Aorta (tissue), 5 donors: ENCODE measurements at places on chromosomes 7 and 10. TPM values are rescaled to one million over a fixed set of nuclear protein-coding genes. Genes with fewer than 3 reads are reported as not detected.
A peak's percentile ranks its signal among the peaks of the same experiment; 100 is the strongest.

DNA sequence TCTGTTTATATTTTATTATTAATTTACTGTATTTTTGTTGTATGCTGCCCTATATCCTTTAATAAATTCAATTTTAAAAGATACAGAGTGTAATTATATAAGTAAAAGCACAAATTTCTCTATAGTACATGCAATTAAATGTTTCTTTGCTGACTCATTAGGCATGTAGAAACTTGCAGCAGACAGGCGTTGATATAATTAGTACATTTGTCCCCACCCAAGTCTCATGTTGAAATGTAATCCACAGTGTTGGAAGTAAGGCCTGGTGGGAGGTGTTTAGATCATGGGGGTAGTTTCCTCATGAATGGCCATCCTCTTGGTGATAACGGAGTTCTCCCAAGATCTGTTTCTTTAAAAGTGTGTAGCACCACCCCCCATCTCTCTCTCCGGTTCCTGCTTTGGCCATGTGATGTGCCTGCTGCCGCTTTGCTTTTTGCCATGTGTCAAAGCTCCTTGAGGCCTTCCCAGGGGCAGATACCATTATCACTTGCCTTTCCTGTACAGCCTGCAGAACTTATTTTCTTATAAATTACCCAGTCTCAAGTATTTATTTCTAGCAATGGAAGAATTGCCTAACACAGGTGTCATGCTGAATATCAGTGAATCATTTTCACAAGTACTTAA lies 63.7 kb downstream of the TSPAN12 start:
- DNase-seq, result no peak
- no peak overlapping the region for H3K27ac ChIP-seq
- H3K27me3 ChIP-seq, result no peaks in the 10 kb centered on the region
- no peaks in the 10 kb centered on the region for H3K36me3 ChIP-seq
- H3K4me1 ChIP-seq, result no peaks in the 10 kb centered on the region

DNA sequence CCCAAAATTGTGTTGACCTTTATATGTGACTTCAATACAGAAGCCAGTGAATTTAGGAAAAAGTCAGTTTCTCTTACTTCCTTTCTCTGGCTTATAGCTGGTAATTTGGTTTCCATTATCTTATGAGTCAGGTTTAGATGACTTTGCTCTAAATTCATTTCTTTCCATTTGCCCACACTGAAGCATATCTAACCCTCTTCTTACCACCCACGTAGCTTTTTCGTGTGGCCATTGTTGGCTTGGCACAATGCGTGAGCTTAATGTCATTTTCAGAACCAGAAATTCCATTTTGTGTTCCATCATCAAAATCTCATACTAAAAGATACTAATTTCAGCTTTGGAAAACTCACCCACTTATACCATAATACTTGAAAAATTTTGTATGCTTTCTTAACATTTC lies 271.2 kb downstream of the INHBA start:
- no peak for DNase-seq
- no peaks in the 10 kb centered on the region for H3K27me3 ChIP-seq
- no peak overlapping the region for H3K4me3 ChIP-seq
- no peak overlapping the region for H3K27ac ChIP-seq
- H3K36me3 ChIP-seq, result no peaks in the 10 kb centered on the region

Gene PODXL
- total RNA-seq, result 27.3 TPM

- H3K4me3 ChIP-seq, result no peak overlapping the region
- no peaks in the 10 kb centered on the region for H3K4me1 ChIP-seq
- DNase-seq, result peak; percentile 67
- H3K36me3 ChIP-seq, result no peaks in the 10 kb centered on the region
Observed at GRCh38 chr7:32318300-32319011, 171.7 kb downstream of the LSM5 start.

Gene NRBF2
- 17.5 TPM for total RNA-seq

Gene PHKG1
- 4.6 TPM for total RNA-seq

- H3K27me3 ChIP-seq, result no peaks in the 10 kb centered on the region
- H3K4me1 ChIP-seq, result no peaks in the 10 kb centered on the region
- no peak overlapping the region for H3K4me3 ChIP-seq
- no peaks in the 10 kb centered on the region for H3K36me3 ChIP-seq
Observed at GRCh38 chr7:64999165-65000004, 7.1 kb downstream of the ERV3-1 start.

DNA sequence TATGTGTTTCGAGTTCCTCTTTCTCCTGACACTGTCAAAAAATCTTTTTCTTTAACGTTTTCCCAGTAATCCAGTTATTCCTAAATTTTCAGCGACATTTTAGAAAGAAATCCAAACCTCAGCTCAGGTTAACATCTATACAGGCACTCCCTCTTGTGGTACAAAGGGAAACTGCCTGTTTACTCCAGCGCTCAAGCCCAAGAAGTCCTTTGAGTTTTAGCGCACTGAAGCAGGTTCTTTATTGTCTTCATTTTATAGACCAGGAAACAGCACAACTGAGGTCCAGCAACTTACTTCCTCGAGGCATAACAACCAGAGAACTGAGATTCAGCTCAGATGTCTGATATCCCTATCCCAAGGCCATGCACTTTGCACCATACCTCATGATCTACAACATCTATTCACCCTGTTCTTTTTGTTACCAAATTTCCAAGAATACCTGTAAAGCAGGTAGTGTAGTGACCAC lies 287.2 kb upstream of the MKLN1 start:
- H3K27me3 ChIP-seq, result no peaks in the 10 kb centered on the region
- H3K4me3 ChIP-seq, result no peak overlapping the region
- H3K27ac ChIP-seq, result no peak overlapping the region
- H3K4me1 ChIP-seq, result no peaks in the 10 kb centered on the region
- no peaks in the 10 kb centered on the region for H3K36me3 ChIP-seq

GRCh38 chr10:73206385-73206784 lies 38.5 kb downstream of the FAM149B1 start:
- no peaks in the 10 kb centered on the region for H3K4me1 ChIP-seq
- no peak overlapping the region for H3K4me3 ChIP-seq
- H3K36me3 ChIP-seq, result no peaks in the 10 kb centered on the region
- DNase-seq, result no peak
- no peak overlapping the region for H3K27ac ChIP-seq

Gene TBC1D12
- 10.9 TPM for total RNA-seq

- no peak overlapping the region for H3K4me3 ChIP-seq
- no peaks in the 10 kb centered on the region for H3K36me3 ChIP-seq
- no peaks in the 10 kb centered on the region for H3K27me3 ChIP-seq
- no peak overlapping the region for H3K27ac ChIP-seq
- DNase-seq, result no peak
Observed at GRCh38 chr10:64468219-64468618, 947.0 kb downstream of the REEP3 start.

- H3K4me3 ChIP-seq, result no peak overlapping the region
- no peak for DNase-seq
- no peak overlapping the region for H3K27ac ChIP-seq
- no peaks in the 10 kb centered on the region for H3K27me3 ChIP-seq
- H3K36me3 ChIP-seq, result no peaks in the 10 kb centered on the region
Observed at GRCh38 chr7:152588350-152588749, 87.6 kb downstream of the XRCC2 start.

DNA sequence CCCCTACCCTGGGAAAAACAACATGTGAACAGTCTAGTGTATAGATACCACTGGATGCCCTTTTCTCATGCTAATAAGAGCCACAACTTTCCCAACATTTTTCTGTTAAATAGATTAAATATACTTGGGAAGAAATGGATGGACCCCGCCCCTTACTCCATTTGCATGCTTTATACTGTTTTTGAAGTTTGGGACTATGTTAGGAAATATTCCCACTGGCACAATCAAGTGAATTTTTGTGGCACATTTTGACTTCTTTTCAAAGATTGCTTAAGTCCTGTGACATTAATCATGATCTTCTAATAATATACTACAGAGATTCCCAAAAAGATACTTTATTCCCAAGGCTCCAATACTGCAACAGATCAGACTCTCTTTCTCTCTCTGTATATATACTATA lies 216.6 kb downstream of the TWIST1 start:
- no peak overlapping the region for H3K4me3 ChIP-seq
- no peak overlapping the region for H3K27ac ChIP-seq
- H3K27me3 ChIP-seq, result no peaks in the 10 kb centered on the region

- H3K27me3 ChIP-seq, result peaks cover 4% of the 10 kb centered on the region
- H3K4me1 ChIP-seq, result no peaks in the 10 kb centered on the region
- no peak overlapping the region for H3K4me3 ChIP-seq
- no peak overlapping the region for H3K27ac ChIP-seq
- no peaks in the 10 kb centered on the region for H3K36me3 ChIP-seq
Observed at GRCh38 chr7:26444555-26444954, 152.9 kb downstream of the SNX10 start.

GRCh38 chr7:1257863-1258262 lies 25.2 kb downstream of the UNCX start:
- peak; percentile 61 for DNase-seq
- H3K27me3 ChIP-seq, result no peaks in the 10 kb centered on the region
- H3K4me1 ChIP-seq, result no peaks in the 10 kb centered on the region
- H3K4me3 ChIP-seq, result no peak overlapping the region
- H3K36me3 ChIP-seq, result no peaks in the 10 kb centered on the region

- no peaks in the 10 kb centered on the region for H3K4me1 ChIP-seq
- H3K4me3 ChIP-seq, result peak overlapping the region; percentile 77
Observed at GRCh38 chr7:152464312-152465118, 28.7 kb upstream of the KMT2C start.
